T-helper 17 cell (primary cell): ENCODE measurements at places on chromosomes 5 and 9.

GRCh38 chr5:38447786-38448185 is 108.7 kb downstream of the LIFR start:
- no peaks in the 10 kb centered on the region for H3K36me3 ChIP-seq
- H3K27ac ChIP-seq = no peak overlapping the region
- H3K4me1 ChIP-seq = peaks cover 25% of the 10 kb centered on the region
- DNase-seq = no peak
- H3K27me3 ChIP-seq = peaks cover 50% of the 10 kb centered on the region
- H3K4me3 ChIP-seq = no peak overlapping the region

- DNase-seq = no peak
- H3K4me1 ChIP-seq = no peaks in the 10 kb centered on the region
- no peaks in the 10 kb centered on the region for H3K27me3 ChIP-seq
Observed at GRCh38 chr5:107331882-107332281, 338.9 kb downstream of the EFNA5 start.

GRCh38 chr5:133827830-133828229 is 140.6 kb downstream of the C5orf15 start:
- no peak overlapping the region for H3K4me3 ChIP-seq
- H3K4me1 ChIP-seq = peaks cover 8% of the 10 kb centered on the region
- DNase-seq = no peak
- H3K27me3 ChIP-seq = peaks cover 31% of the 10 kb centered on the region
- H3K36me3 ChIP-seq = peaks cover 3% of the 10 kb centered on the region

DNA sequence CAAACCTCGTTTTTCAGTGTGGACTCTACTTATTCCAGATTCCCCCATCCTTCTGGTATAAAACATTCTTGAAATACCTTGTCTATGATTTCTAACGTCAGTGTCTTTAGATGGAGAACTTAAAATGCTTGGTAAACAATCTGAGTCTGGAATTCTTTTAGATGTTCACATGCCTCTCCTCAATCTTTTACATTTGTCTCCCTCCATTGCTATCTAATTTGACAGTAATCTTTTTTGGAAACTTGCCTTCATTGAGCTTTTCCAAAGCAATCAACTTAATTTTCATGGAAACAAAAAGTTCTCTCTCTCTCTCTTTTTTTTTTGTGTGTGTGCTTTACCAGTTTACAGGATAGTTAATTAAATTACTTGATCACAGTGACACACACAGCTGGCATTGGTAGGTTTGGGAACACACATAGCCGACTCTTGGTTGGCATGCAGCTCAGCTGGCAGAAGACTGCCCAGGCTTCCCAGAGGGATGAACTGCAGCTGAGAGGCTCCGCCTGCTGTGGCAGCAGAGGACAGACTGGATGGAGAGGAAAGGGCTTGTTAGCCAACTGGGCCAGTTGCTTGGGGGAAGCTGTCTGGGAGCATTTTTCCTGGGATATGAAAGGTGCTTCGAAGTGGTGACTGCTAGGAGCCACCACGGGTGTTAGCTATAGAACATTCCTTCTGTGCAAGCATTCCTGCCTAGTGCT is 271.3 kb downstream of the ZSWIM6 start:
- peaks cover 57% of the 10 kb centered on the region for H3K27me3 ChIP-seq
- peaks cover 3% of the 10 kb centered on the region for H3K36me3 ChIP-seq
- H3K27ac ChIP-seq = no peak overlapping the region
- H3K4me3 ChIP-seq = no peak overlapping the region
- DNase-seq = no peak

DNA sequence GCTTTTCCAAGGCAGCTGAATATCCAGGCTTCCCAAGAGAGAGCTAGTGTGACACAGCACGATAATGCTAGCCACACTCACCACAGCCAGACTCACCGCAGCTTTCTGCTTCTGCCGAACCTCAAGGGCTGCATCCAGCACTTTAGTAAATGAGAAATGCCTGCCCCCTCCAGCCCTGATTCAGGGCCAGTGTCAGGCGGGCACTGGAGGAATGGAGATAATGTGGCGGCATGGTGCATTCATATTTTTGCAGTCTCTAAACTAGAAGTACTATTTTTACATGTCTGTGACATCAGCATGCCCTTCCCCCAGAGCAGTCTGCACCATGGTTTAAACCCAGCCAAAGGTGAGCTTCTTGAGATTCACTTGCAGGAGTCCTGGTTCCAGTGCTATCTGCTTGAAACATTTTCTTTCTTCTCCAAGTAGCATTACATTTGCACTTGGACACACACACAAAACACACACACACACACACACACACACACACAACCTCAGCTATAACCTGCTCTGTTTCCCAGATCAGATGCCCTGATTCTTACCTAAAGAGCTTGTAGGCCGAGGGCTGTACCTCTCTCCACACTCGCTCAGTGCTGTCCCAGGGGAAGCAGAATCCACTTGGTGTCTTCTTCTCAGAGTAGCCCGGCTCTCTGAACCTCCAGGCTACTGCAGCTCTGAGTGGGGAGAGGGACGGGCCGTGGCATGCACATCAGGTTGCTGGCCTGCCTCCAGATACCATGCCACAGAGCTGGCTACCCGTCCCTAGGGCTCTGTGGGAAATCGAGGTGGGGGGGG is at the start of gene FGF1:
FGF1 (minus strand) TSS at position 673 of the 792 bp plus-strand sequence. CDS start 71,963 bp downstream, outside the sequence.
- no peak for DNase-seq
- H3K27me3 ChIP-seq = peaks cover 27% of the 10 kb centered on the region
- H3K4me1 ChIP-seq = peaks cover 2% of the 10 kb centered on the region
- H3K36me3 ChIP-seq = no peaks in the 10 kb centered on the region

GRCh38 chr9:81370096-81370495 is 319.3 kb downstream of the TLE1 start:
- H3K4me3 ChIP-seq = no peak overlapping the region
- no peaks in the 10 kb centered on the region for H3K36me3 ChIP-seq
- H3K27ac ChIP-seq = no peak overlapping the region
- H3K27me3 ChIP-seq = no peaks in the 10 kb centered on the region
- no peaks in the 10 kb centered on the region for H3K4me1 ChIP-seq

DNA sequence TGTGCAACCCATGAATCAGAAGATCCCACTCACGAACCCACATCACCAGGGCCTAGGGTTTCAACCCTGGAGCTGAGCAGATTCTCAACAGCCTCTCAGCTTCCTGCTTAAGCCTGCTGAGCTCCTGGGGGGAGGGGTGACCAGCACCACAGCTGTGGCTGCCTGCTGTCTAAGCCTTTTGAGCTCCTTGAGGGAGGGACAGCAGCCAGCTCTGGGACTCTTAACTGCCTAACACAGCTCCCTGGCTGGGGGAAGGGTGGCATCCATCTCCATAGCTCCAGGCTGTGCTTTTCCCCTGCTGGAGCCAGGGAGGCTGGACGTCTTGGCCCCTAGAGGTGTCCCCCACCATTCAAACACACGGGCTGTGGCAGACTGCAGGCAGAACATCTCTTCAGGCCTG is 250.3 kb downstream of the DMAC1 start:
- no peak overlapping the region for H3K27ac ChIP-seq
- no peaks in the 10 kb centered on the region for H3K36me3 ChIP-seq
- no peaks in the 10 kb centered on the region for H3K4me1 ChIP-seq
- peaks cover 54% of the 10 kb centered on the region for H3K27me3 ChIP-seq

- peaks cover 10% of the 10 kb centered on the region for H3K4me1 ChIP-seq
- peaks cover 12% of the 10 kb centered on the region for H3K36me3 ChIP-seq
- H3K27ac ChIP-seq = peak overlapping the region; percentile 29
- H3K27me3 ChIP-seq = no peaks in the 10 kb centered on the region
Observed at GRCh38 chr5:177040814-177041420, 18.4 kb downstream of the ZNF346 start.

DNA sequence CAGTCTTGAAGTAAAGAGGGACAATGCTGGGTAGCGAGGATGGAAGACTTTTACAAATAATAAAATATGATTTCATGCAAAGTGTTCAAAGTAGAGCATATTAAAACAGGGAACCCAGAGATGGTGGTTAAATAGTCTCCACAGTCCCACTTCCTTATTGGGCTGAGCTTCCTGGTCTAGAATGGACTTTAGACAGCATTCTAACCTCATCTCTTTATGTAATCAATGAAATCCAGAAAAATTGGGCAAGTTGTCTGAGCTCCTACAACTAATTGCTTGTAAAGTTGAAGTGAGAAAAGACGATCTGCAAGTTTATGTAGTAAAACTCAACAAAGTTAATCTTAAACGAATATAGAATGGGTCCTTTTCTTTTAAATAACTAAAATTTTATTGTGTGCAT is 328.9 kb downstream of the PJA2 start:
- no peaks in the 10 kb centered on the region for H3K4me1 ChIP-seq
- no peak overlapping the region for H3K27ac ChIP-seq

DNA sequence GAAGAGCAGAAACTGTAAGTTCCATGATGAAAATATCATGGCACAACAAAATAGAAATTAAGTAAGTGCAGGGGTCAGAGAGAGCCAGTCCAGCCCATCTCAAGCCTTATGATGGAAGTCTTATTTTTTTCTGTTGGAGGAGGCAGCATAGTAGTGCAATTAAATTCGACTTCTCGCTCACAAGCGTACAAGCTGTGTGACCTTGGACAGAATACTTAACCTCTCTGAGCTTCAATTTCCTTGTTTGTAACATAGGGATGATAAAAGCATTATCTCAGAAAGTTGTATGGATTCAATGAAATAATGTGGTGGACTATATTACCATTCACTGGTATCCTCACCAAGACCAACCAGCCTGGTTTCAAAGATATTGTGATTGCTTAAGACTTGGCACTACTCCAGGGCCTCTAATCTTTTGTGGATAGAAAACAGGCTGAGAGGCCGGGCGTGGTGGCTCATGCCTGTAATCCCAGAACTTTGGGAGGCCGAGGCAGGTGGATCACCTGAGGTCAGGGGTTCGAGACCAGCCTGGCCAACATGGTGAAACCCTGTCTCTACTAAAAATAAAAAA is 26.8 kb upstream of the MVB12B start:
- no peak overlapping the region for H3K27ac ChIP-seq
- peaks cover 35% of the 10 kb centered on the region for H3K27me3 ChIP-seq
- H3K4me1 ChIP-seq = peaks cover 8% of the 10 kb centered on the region

DNA sequence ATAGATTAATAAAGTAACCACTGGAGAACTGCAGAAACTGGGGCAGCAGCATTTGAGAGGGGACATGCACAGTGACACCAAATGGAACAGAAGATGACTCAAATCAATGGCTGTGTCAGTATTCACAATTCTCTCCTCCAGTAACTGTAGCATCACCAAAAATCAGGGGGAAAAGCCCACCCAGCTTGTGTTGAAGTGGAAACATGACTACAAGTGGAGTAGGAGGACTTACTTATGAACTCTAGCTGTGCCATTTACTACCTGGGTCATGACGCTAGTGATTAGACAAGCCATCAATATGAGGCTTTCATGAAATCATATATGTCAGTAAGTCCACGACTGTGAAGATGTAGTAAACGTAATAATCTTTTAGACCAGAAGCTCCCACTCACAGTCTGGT is 199.8 kb upstream of the PTGER4 start:
- peaks cover 5% of the 10 kb centered on the region for H3K4me1 ChIP-seq
- no peak for DNase-seq
- H3K36me3 ChIP-seq = peaks cover 6% of the 10 kb centered on the region
- no peaks in the 10 kb centered on the region for H3K27me3 ChIP-seq

DNA sequence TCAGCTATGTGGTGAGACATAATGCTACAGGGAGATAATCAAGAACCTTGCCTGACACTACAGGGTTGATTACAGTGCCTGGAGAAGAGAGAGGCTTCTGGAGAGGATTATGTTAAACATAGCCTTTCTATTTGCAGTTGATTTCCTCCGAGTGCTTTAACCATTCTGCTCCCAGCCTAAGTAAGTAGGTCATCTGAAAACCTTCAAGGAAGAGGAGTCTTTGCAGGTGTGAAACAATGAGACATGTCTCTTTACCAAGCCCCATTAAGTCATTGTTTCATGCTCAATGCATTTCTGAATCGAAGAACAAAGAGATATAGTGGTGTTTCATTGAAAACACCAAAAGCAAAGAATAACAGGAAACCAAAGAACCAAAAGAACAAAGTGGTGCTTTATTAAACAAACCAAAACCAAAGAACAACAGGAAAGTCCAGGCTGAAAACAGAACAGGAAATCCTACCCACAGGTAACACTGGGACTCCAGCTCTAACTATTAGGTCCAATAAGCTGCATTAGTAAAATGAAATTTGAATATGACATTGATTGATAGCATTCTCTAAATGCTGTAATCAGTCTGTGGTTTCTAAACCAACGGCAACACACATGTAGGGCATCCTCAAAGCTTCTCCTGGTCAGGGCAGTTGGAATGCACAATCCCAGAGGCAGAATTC is 113.3 kb upstream of the SPATA31D4 start:
- no peak for DNase-seq
- H3K27me3 ChIP-seq = no peaks in the 10 kb centered on the region
- H3K4me3 ChIP-seq = peak overlapping the region; percentile 16
- peak overlapping the region; percentile 32 for H3K27ac ChIP-seq

DNA sequence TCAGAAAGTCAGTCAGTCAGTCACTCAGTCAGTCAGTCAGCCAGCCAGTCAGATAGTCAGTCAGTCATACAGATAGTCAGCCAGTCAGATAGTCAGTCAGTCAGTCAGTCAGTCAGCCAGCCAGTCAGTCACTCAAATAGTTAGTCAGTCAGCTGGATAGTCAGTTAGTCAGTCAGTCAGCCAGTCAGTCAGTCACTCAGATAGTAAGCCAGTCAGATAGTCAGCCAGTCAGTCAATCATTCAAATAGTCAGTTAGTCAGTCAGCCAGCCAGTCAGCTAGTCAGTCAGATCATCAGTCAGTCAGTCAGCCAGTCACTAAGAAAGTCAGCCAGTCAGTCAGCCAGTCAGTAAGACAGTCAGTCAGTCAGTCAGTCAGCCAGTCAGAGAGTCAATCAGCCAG is 477.1 kb downstream of the AGTPBP1 start:
- no peak for DNase-seq
- H3K4me1 ChIP-seq = no peaks in the 10 kb centered on the region
- peaks cover 21% of the 10 kb centered on the region for H3K27me3 ChIP-seq
- H3K27ac ChIP-seq = no peak overlapping the region

DNA sequence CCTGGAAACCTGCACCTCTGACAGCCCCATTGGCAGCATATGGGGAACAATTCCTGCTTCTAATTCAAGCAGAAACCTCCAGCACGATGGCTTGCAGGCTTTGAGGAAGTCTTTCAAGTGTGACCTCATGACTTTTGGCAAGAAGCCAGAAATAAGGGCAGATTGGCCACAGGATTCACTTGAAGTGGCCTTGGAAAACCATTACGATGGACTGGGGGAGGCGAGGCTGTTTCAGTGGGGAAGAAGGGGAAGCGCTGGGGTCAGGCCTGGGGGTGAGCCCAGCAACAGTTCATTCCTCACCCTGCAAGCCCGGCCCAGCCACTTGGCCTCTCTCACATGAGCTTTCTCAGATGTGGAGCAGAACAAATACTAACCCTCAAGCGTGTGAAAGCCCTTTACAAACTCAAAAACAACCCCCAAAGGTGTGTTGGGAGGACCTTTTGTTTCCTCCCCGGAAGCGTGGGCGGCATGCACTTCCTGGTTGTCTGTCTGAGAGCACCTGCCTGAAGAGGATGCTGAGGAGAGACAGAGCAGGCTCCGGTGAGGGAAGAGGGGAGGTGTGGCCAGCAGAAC is 26.9 kb upstream of the EEIG1 start:
- H3K4me1 ChIP-seq = peaks cover 32% of the 10 kb centered on the region
- peak; percentile 75 for DNase-seq
- peak overlapping the region; percentile 87 for H3K27ac ChIP-seq
- no peaks in the 10 kb centered on the region for H3K36me3 ChIP-seq

GRCh38 chr9:97723819-97724218 is 26.7 kb upstream of the XPA start:
- peaks cover 2% of the 10 kb centered on the region for H3K36me3 ChIP-seq
- DNase-seq = no peak
- H3K27ac ChIP-seq = no peak overlapping the region
- peaks cover 25% of the 10 kb centered on the region for H3K27me3 ChIP-seq

GRCh38 chr5:170623576-170624181 is 119.9 kb downstream of the KCNIP1 start:
- no peak overlapping the region for H3K27ac ChIP-seq
- peaks cover 46% of the 10 kb centered on the region for H3K27me3 ChIP-seq
- no peaks in the 10 kb centered on the region for H3K36me3 ChIP-seq
- no peak for DNase-seq
- H3K4me3 ChIP-seq = no peak overlapping the region
